ENCODE measurements at places on chromosomes 5 and 9.
A peak's percentile ranks its signal among the peaks of the same experiment; 100 is the strongest.

DNA sequence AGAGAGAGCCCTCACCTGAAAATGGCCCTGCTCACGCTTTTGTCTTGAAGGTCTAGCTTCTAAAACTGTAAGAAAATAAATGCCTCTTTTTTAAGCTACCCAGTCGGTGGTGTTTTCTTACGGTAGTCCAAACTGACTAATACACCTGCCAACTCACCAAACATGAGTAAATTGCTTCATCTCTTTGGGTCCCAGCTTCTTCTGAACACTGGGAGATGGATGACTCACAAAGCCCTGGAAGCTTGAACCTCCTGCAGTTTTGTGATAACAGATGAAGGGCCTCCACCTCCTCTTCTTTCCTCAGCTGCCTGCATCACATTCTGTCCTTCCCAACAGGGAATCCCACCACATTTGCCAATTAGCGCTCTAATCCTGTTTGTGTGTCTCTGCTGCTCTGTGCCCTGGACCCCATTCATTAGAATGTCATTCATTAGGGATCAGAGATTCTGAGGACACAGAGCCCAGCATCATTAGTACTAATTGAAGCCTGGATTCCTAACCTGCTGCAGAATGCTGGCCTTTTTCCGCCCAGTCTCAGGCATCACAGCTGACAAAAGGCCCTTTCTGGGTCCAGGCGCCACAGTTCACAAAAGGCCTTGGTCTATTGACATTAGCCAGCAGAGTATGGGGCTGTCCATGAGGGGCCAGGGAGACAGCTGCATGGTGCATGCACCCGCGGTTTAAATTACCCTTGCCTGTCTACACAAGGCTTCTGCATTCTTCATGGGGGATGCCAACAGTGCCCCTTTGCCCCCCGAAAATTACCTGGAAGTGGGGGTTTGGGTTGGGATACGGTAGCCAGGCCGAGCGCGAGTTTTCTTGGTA lies 349.3 kb downstream of the SEMA5A start:
- DNase-seq = no peak

- no peak for DNase-seq
These were observed 4.4 kb downstream of the RC3H2 start for GRCh38 chr9:122900791-122901190.

GRCh38 chr5:179777909-179778308 lies 15.9 kb upstream of the LTC4S start:
- no peak for DNase-seq

- no peak for DNase-seq
These were observed 139.4 kb upstream of the ANKH start for GRCh38 chr5:15010936-15011335.

- DNase-seq = no peak
These were observed 65.6 kb upstream of the SGCD start for GRCh38 chr5:156261275-156261939.

GRCh38 chr9:108417726-108418125 lies 438.1 kb downstream of the ACTL7B start:
- DNase-seq = no peak

- DNase-seq = no peak
These were observed 34.6 kb upstream of the COL15A1 start for GRCh38 chr9:98908897-98909634.

- DNase-seq = no peak
These were observed 16.3 kb downstream of the ARSB start for GRCh38 chr5:78968781-78969180.

GRCh38 chr9:19085295-19085694 lies 17.4 kb downstream of the HAUS6 start:
- DNase-seq = no peak

- DNase-seq = no peak
These were observed 678 bp downstream of the SLC26A2 start for GRCh38 chr5:149961186-149961685.

- DNase-seq = no peak
These were observed 26.3 kb downstream of the SIL1 start for GRCh38 chr5:139171779-139172404.

GRCh38 chr9:115494393-115494792 lies 376.4 kb upstream of the TNC start:
- no peak for DNase-seq

DNA sequence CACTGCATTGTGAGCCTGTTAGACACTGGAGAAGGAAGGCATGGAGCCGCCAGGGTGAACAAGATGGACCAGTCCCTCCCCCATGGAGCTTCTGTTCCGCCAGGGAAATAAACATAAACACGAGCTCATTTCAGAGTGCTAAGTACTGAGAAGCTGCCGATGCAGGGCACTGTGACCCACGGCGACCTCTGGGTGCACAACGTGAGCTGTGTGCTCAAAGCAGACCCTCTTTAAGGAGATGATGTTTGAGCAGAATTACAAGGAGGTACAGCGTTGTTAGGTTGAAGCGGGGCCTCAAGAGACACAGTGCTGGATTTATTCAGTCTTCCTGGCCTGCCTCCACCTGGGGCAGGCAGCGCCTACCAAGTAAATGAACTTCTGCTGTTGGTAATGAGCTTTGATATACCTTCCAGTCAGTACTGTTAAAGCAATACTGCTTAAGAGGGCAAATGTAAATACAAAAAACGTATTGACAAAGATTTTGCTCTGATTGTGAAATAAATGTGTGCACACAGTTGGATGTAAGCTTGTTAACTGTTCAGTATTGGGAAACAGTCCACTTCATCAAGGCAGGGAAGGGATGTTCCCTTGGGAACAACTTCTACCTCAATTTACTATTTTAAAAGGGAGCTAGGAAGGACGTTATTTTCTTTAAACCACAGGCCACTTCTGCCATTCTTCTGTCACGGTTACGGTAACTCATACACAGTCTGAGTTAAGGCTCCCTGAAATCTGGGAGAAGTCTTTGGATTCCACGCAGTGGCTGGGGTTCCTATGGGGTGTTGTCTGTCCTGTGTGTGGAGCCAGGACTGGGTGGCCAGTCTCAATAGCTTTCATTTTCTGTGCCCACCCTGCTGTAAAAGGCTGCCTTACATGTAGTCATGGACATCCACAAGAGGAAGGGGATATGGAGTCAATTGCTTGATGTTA lies 48.9 kb upstream of the DMRT1 start:
- DNase-seq = no peak

GRCh38 chr9:82334286-82334685 lies 345.7 kb downstream of the SPATA31D1 start:
- DNase-seq = no peak

DNA sequence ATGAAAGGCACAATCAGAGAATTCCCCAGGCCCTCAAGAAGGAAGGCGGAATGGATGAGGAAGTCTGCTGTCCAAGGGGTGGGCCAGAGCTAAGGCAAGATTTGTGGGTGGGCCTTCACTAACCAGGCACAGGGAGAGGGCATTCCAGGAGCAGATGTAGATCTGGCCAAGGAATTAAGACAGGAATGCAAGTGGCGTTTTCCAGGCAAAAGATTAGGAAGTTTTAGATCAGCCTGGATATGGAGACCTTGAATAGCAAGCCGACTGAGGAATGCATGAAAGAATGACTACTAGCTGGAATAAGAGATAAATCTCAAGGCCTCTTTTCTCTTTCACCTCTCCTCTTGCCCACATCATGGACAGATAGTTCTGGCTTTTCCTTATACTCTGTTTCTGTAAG lies 68.5 kb downstream of the GHR start:
- no peak for DNase-seq

DNA sequence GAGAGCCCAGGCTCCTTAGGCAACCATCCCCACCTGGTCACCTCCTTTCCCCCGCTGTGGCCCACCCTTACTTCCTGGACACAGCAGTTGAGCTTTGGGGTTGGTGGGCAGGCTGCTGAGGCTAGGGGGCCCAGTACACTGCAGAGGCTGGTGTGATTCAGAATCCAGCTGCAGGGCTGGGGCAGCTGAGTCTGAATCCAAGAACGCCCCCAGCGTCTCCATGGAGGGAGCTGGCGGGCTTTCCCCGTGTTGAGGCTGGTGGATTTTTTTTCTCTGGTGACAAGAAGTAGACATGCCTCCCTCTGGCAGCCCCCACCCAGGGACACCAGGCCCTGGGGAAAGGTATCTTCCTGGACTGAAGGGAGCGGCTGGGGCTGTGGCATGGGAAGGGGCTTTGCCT lies 104.8 kb downstream of the RXRA start:
- no peak for DNase-seq

- DNase-seq = peak; percentile 81
These were observed 825 bp upstream of the TOR4A start for GRCh38 chr9:137276473-137277328.

DNA sequence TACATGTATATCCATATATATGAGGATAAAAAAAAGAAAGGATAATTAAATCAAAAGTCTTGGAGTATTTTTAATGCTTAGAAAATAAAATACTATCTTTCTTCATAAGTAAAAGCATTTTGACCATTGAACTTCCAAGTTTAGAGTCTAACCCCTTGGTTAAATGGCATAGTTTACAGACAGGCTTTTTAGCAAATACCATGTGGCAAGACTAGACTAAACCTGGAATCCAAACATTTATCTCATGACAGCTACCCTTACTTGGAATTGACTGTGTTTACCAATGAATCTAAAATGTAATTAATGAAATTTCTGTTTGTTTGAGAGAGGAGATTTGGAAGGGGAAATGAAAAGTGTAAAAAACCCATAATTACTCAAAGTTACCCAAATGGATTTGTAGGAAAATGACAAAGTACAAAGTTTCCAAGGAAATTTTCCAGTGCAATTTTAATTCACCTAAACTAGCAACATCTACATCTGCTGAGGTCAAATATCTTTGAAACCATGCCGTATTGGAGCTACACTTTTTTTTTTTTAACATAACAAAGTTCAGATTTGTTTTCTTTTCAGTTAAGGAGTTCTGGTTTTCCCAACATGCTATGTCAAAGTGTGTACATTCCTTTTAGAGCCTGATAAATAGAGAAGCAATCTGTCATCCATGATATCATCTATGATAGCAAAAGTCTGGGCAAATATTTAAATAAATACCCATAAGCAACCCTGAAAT lies 272.1 kb upstream of the DAB2 start:
- no peak for DNase-seq

GRCh38 chr5:80198399-80198798 lies 57.4 kb downstream of the SERINC5 start:
- peak; percentile 80 for DNase-seq

DNA sequence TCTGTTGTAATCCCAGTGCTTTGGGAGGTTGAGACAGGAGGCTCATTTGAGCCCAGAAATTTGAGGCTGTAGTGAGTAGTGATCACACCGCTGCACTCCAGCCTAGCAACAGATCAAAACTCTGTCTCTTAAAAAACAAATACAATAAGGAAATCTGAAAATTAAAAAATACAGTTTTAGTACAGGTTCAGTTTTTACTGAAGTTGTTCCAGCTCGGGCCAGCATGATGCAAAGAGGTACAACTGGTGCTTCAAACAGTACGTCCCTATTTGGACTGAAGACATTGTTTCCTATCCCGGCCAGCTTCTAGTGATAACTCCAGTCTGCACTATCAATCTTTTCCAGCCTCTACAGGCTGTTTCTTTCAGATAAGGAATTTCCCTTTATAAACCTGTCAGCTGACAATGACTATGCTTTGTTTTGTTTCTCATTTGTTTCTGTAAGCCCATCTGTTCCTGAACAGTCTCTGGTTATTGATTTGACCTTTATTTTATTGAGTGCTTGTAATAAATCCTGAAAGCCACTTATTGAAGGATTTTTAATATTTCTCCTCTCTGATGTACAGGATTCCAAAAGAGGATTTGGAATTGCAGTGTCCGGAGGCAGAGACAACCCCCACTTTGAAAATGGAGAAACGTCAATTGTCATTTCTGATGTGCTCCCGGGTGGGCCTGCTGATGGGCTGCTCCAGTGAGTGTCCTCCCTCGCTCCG lies 41.9 kb downstream of the TJP2 start:
- no peak for DNase-seq

DNA sequence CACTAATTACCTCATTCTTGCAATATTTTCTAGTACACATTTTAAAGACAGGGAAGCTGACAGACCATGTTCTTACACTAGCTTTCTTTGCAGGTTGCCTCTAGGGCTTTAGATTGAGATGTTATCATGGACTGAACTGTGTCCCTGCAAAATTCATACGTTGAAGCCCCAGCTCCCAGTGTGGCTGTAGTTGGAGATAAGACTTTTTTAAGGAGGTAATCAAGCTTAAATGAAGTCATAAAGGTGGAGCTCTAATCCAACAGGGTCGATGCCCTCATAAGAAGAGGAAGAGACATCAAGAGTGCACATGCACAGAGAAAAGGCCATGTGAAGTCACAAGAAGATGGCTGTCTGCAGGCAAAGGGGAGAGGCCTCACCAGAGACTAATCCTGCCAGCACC lies 471.2 kb upstream of the ACTBL2 start:
- DNase-seq = no peak

GRCh38 chr5:52580921-52581320 lies 206.8 kb upstream of the ITGA1 start:
- no peak for DNase-seq

- no peak for DNase-seq
These were observed 156.0 kb upstream of the MAST4 start for GRCh38 chr5:66440202-66440680.

GRCh38 chr5:132887283-132887682 lies 13.8 kb downstream of the LEAP2 start:
- no peak for DNase-seq

- no peak for DNase-seq
These were observed 65.8 kb downstream of the MCCC2 start for GRCh38 chr5:71652803-71653543.
